SK-MEL-5 (cell line): ENCODE measurements at places on chromosomes 7 and 10. TPM values are rescaled to one million over a fixed set of nuclear protein-coding genes. Genes with fewer than 3 reads are reported as not detected.

The AKR1C3 gene
- not detected in 2 replicates for total RNA-seq

The NANOS1 gene
- 3.5 and 5.7 TPM in 2 replicates for total RNA-seq

The SPDYE5 gene
- total RNA-seq = 0.05 TPM in 1 of 2 replicates, not detected in the other

The GPR85 gene
- total RNA-seq = 5.7 and 5.9 TPM in 2 replicates

The PLEKHS1 gene
- total RNA-seq = not detected in 2 replicates

The CYP2E1 gene
- total RNA-seq = not detected in 2 replicates

The ADARB2 gene
- total RNA-seq = 0.56 and 0.90 TPM in 2 replicates

The C7orf57 gene
- total RNA-seq = 0.48 and 0.79 TPM in 2 replicates

The SPDYE6 gene
- total RNA-seq = not detected in 2 replicates

The TAS2R4 gene
- total RNA-seq = 0.08 and 0.32 TPM in 2 replicates

The PODXL gene
- total RNA-seq = 2.8 and 4.6 TPM in 2 replicates

The VWDE gene
- total RNA-seq = 0.16 and 0.32 TPM in 2 replicates

The GPR141 gene
- not detected in 2 replicates for total RNA-seq

The CYP3A4 gene
- not detected in 2 replicates for total RNA-seq

The PKD2L1 gene
- not detected in 2 replicates for total RNA-seq

The TBRG4 gene
- 277 and 292 TPM in 2 replicates for total RNA-seq

The FXYD4 gene
- total RNA-seq = not detected in 2 replicates

The DDX56 gene
- 131 and 138 TPM in 2 replicates for total RNA-seq

The CPA2 gene
- not detected in 2 replicates for total RNA-seq

The SPDYE16 gene
- total RNA-seq = not detected in 2 replicates

The KIAA1549 gene
- 2.7 and 3.0 TPM in 2 replicates for total RNA-seq

The HOXA13 gene
- total RNA-seq = 1.5 and 2.0 TPM in 2 replicates

The KLF14 gene
- total RNA-seq = 0.69 and 1.0 TPM in 2 replicates

The PPP1R3C gene
- total RNA-seq = 12.2 and 13.2 TPM in 2 replicates

The OGDHL gene
- total RNA-seq = 15.8 and 16.3 TPM in 2 replicates

The CHRM2 gene
- total RNA-seq = 0.05 TPM in 1 of 2 replicates, not detected in the other

The GPR26 gene
- total RNA-seq = 0.03 TPM in 1 of 2 replicates, not detected in the other

The SH2B2 gene
- total RNA-seq = 2.5 and 4.5 TPM in 2 replicates

The ZNF365 gene
- total RNA-seq = 1.0 and 1.6 TPM in 2 replicates
